Renal cortical epithelial cell (primary cell): ENCODE measurements at places on chromosomes 5 and 9. TPM values are rescaled to one million over a fixed set of nuclear protein-coding genes. Genes with fewer than 3 reads are reported as not detected.

KCNMB1 gene
- total RNA-seq = not detected in 2 replicates

GRCh38 chr9:38337181-38337580 lies 55.3 kb upstream of the ALDH1B1 start:
- DNase-seq = no peak

DNA sequence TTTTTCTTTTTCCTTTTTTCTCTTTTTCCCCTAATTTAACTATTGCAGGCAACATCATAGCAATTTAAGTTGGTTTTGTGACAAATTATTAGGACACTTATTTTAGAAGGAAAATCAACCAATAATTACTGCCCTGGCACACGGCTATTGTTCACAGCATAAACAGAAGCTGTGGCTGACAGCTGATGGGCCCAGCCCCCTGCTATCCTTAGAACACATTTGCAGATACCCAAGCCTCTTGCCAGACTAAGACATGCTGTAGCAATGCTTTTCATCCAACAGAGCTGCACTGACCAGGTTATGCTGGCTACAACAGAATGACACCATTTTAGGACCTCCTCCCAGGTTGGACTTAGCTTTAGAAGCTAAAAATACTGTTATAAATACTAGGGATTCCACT lies 852.7 kb upstream of the DMAC1 start:
- no peak for DNase-seq

DNA sequence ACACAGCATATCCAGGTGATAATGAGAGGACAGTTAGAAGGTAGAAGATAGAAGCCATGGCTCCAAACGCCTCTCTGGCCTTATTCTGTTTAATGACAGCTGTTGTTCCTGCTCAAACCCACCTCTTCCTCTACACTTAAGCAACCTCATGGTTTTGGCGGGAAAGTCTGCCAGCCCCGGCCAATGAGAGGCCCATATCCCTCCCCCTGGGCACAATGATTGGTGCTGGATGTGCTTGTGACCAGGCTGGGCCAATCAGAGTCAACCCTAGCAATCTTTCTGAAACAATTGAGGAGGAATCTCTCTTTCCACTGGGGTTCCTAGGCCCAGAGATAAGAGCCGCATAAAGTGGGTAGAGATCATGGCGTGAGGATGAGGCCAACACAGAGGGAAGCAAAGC lies 4.8 kb upstream of the GFI1B start:
- no peak for DNase-seq

- DNase-seq = peak; percentile 55
Observed at GRCh38 chr9:111148052-111149017, 110.1 kb upstream of the LPAR1 start.
